Esophagus mucosa (tissue), 1 donor: ENCODE measurements at places on chromosomes 13 and 19.

- no peak for ATAC-seq
Observed at GRCh38 chr13:72139192-72139591, 272.2 kb upstream of the DACH1 start.

GRCh38 chr13:63636316-63636993 lies 2220.8 kb upstream of the PCDH20 start:
- no peak for ATAC-seq

GRCh38 chr13:42981317-42981716 lies 10.7 kb downstream of the EPSTI1 start:
- ATAC-seq = no peak

GRCh38 chr13:110910013-110910890 lies 4.6 kb downstream of the ANKRD10 start:
- no peak for ATAC-seq

GRCh38 chr13:102678339-102679107 lies 16.3 kb downstream of the METTL21C start:
- ATAC-seq = no peak

DNA sequence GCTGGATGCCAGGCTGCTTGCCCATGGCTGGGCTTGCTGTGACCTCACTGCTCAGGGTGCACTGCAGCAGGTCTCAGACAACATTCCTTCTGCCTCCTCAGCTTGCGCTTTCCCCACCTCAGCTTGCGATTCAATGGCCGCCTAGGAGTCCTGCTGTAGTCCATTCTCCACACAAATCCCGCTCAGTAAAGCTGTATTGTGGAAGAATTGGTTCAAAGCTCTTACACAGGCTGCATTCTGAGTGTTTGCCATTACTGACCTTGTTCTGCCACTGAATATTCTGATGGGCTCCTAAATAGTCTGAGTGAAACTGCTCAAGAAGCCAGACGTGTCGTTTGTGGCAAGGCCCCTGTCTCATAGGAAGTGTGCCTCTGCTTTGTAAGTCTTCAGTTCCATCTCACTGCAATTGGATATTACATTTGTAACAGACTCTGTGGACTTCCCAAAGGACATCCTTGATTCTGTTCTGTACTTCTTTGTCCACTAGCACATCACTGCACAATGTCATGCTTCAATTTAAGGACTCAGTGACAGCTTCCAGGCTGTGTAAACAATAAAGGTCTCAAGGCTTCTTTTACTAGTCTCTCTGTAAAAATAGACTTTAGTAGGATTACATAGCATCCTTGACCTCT lies 49.8 kb downstream of the KATNAL1 start:
- ATAC-seq = no peak

DNA sequence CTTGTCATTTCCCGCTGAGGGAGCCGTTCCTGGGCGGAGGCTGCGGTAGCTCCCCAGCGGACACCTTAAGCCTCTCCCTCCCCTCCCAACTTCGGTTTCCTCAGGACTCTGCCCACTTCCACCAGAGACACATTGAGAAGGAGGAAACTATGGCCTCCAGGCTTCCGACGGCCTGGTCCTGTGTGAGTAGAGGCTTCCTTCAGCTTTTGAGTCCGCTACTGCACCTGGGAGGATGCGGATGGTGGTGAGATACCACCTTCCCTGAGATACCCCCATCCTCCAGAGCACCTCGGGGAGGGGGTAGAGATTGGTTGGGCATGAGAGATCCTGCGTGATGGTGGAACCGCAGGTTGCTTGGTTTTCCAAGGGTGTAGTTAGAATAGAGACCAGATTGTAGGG lies 955 bp downstream of the ZNF274 start:
- no peak for ATAC-seq
